Foreskin fibroblast (primary cell): ENCODE measurements at places on chromosomes 6 and 20.

DNA sequence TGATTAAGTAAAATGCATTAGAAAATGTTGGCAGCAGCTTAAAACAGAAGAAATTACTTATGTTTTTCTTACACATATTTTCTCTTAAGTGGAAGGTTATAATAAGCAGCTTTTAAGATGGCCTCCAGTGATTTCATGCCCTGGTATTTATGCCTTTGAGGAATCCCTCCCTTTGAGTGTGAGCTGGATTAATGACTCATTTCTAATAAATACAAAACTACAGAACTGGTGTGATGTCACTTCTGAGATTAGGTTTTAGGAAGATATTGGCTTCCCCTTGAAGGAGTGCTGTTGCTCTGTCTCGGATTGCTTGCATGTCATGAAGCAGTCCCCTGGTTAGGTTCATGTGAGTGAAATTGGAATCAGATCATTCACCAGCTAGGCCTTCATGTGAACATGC, 143.2 kb upstream of the EPHA7 start:
- no peak for DNase-seq

GRCh38 chr6:159897603-159898002, 6.8 kb downstream of the MAS1 start:
- DNase-seq, result no peak

- DNase-seq, result peak; percentile 52
These were observed 57.9 kb upstream of the EMILIN3 start for GRCh38 chr20:41424546-41424945.

GRCh38 chr6:22036699-22037098, 260.1 kb downstream of the PRL start:
- DNase-seq, result no peak

DNA sequence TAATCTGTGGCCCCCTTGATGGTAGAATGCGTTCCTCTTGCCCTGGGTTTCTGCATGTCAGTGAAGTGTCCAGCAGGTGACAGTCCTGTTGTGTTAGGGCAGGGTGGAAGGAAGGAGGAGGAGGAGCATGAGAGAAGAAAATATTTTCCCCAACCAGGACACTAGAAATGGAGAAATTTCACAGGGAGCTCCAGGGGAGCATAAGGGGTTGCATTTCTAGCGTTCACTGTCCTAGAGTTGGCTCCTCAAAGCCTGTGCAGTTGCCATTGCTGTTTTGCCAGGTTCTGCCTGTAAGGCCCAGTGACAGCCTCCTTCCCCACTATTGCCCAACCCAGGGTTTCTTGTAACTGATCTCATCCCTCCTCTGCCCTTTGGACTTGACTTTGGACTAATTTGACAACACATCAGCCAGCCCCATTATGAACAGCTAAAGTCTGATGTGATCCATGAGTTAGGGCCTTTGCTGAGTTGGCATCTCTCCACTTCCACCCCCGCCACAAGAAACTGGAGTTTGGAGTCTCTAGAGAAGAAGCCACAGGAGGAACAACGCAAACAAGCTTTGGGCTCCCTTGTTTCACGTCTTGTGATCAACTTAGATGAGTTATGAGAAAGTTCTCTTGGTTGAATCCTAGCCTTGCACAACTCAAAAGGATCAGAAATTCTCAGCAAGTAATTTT, 14.0 kb upstream of the FAM50B start:
- no peak for DNase-seq

DNA sequence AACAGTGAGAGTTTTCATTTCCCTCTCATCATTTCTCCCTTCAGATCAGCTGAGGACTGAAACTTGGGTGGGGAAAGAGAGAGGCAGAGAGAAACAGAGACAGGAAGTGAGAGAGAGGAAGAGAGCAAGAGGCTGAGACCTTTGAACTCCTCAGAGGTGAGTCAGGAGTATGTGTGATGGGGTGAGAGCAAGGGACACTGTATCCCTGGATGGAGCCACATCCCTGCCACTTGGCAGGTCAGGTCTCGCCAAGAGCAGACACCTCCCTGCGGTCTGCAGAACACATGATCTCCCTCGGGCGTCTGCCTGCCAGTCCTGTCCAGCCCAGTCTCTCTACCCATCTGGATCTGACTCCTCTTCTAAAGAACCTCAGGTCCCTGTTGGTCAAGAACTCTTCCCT, 62.7 kb upstream of the SYNDIG1 start:
- peak; percentile 32 for DNase-seq

- DNase-seq, result no peak
These were observed 46.0 kb downstream of the E2F3 start for GRCh38 chr6:20447581-20448132.

DNA sequence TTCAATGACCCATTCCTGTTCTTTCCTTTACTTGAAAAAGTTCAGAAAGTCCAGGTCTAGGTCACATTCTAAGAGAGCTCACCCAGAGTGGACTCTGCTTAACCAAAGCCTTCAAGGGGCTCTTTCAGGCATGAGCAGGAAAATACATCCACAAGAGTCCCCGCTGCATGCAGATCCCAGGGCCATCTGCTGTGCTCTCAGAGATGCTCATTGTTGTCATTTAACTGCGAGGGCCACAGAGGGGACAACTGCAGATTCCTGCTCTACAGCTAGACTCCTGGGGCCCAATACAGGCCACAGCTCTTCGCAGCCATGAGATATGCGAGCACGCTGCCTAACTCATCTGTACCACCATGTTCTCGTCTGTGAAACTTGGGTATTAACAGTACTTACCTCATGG, 295.6 kb upstream of the QKI start:
- no peak for DNase-seq

GRCh38 chr6:52115891-52116604, 28.6 kb upstream of the PKHD1 start:
- DNase-seq, result no peak

GRCh38 chr6:75275067-75275466, 9.5 kb downstream of the TMEM30A start:
- peak; percentile 85 for DNase-seq

DNA sequence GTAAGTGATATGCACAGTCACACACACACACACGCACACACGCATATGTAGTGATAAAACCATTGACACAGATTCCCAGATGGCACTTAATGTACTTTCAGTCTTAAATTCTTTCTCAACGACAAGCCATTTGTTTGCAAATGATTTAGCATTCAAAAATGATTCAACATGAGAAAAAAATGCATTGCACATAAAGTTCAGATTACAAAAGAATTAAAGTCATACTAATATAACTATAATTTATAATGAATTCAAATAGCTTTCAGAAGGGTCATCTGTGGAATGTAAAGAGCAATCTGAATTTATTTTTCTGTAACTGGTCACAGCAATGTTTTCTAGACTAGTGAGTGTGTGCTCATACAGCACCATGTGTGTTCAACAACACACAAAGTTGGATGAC, 521.6 kb upstream of the ZNF337 start:
- DNase-seq, result peak; percentile 26

GRCh38 chr6:158536084-158536890, 23.6 kb upstream of the TMEM181 start:
- DNase-seq, result peak; percentile 94

DNA sequence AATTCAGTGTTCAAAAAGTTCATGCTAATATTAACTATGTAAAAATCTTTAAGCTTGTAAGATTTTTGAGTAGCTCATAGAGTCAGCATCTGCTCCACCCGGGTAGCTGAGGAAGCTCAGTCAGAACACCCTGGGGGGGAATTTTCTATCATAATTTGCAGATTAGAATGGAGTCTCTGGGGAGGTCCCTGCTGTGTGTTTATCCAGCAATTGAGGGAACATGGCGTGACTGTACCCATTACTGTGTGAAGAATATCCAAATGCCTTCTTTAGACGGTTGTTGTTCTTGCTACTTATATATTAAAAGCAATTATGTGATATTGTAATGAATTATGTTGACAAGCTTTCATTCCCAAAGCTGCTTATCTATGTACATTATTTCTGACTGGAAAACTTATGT, 64.8 kb downstream of the AIG1 start:
- no peak for DNase-seq

DNA sequence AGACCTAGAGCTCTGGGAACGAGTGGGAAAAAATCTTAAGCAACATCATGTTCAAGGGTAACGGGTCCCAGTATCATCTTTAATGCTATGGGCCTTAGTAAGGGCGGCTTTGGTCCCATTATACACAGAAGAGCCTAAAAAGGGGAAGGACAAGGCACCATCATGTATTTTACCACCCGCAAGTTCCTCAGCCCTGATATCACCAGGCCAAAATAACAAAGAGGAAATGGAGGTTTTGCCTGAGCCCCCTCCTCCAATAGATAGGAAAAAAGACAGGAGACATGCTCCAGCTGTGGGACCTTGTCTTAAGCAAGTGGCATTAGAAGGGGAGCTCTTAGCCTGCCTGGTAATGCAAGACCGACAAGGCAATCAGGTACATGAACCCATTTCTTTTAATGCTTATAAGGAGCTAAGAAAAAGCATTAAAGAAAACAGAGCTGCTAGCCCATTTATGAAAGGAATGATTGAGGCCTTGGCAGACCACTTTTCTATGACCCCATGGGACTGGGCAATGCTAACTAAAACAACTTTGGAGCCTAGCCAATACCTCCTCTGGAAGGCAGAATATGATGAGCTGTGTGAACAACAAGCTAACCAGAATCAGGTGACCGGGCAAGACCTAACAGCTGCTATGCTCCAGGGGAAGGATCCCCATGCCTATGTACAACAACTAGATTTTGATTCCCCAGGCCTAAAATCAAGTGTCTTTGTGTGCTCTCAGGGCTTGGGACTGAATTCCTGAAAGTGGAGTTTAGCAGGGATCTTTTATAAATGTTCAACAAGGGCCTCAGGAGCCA, 23.2 kb downstream of the HLA-DPA1 start:
- no peak for DNase-seq

GRCh38 chr6:35718911-35719381, 17.9 kb upstream of the ARMC12 start:
- no peak for DNase-seq

DNA sequence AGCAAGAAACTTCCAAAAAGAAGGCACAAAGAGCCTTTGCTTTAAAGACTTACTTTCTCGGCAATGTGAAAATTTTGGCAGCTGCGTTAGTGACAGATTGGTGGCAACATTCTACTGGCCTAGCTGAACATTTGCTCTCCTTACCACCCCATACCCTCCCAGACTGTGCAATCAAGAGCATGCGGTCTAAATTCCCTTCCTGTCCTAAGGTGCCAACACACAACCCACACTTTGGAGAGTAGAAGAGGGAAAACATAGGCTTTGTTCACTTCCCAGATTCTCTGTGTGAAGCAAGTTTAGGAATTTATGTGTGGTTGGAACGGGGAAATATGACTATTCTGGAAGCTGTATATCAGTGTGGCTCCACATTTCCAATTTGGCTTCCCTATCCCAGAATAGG, 29.8 kb upstream of the NEDD9 start:
- no peak for DNase-seq

DNA sequence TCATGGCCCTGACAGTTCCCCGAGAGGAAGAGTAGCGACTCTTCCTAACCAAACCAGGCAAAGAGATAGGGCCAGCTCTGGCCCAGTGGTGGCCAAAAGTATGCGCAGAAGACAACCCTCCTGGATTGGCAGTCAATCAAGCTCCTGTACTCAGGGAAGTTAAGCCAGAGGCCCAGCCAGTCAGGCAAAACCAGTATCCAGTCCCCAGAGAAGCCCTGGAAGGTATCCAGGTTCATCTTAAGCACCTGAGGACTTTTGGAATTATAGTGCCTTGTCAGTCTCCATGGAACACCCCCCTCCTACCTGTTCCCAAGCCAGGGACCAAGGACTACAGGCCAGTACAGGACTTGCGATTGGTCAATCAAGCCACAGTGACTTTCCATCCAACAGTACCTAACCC, 298.3 kb downstream of the RNGTT start:
- DNase-seq, result no peak

GRCh38 chr6:105873799-105874198, 212.3 kb upstream of the PRDM1 start:
- no peak for DNase-seq

- DNase-seq, result no peak
These were observed 33.0 kb downstream of the PIM1 start for GRCh38 chr6:37202788-37203491.

DNA sequence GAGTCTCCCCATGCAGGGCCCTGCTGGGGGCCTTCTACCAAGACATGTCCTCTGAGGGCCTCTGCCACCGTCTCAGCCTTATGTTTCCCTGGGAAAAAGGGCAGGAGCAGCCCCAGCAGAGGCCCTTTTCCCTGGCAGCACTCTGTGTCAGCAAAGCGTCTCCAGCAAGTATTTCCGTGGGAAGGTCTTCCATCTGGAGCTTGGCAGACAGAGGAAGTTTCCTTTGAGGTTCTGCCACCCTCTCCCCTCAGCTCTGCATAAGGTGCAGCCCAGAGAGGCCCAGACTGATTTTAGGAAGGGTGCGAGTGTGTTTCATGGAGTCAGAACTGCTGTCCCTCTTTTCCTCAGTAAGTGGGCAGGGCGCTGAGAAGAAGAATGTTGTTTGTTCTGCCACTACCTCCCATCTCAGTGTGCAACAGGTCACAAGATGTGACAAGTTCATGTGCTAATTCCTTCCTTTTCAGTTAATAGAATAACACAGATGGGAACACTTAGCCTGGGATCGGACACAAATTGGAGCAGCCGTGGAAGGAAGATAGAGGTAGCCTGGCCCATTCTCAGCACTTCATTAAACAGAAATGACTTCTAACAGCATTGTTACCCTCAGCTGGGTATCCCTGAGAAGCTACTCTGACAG, 784.4 kb downstream of the MAFB start:
- DNase-seq, result peak; percentile 11

DNA sequence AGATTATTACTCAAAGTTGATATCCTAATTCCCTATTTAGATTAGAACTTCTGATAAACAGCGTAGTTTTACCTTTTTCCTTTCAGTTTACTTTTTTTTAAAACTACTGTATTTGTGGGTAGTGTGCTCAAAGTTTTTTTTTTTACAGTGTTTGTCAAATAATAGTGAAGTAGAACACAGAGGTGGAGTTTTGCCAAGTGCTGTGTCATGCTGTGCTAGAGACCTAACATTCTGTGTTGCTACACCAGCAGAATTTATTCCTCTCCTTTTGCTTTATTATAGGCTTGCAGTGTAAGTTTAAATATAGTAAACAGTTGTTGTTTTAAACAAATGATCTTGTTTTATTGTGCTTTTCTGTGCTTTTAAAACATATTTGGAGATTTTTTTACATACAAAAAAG, 125.4 kb downstream of the HIVEP1 start:
- peak; percentile 91 for DNase-seq

DNA sequence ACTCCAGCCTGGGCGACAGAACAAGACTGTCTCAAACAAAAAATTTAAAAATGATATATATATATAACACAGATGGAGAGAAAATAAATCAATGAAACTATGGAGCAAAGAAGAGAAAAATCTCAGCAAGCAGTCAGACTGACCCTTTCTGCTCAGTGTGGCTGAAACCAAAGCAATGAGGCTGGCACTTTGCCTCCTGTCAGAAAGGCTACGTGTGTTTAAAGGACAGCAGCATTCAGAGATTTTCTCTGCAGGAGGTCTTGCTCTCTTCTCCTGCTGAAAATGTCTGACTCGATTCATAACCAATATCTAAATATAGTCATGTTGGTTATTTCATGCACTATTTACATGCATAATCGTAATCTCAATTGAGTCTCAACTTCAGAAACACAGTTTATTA, 527.0 kb upstream of the JARID2 start:
- DNase-seq, result no peak
